A673 (cell line): ENCODE measurements at places on chromosomes 16 and 17. TPM values are rescaled to one million over a fixed set of nuclear protein-coding genes. Genes with fewer than 3 reads are reported as not detected.
A peak's percentile ranks its signal among the peaks of the same experiment; 100 is the strongest.

DNA sequence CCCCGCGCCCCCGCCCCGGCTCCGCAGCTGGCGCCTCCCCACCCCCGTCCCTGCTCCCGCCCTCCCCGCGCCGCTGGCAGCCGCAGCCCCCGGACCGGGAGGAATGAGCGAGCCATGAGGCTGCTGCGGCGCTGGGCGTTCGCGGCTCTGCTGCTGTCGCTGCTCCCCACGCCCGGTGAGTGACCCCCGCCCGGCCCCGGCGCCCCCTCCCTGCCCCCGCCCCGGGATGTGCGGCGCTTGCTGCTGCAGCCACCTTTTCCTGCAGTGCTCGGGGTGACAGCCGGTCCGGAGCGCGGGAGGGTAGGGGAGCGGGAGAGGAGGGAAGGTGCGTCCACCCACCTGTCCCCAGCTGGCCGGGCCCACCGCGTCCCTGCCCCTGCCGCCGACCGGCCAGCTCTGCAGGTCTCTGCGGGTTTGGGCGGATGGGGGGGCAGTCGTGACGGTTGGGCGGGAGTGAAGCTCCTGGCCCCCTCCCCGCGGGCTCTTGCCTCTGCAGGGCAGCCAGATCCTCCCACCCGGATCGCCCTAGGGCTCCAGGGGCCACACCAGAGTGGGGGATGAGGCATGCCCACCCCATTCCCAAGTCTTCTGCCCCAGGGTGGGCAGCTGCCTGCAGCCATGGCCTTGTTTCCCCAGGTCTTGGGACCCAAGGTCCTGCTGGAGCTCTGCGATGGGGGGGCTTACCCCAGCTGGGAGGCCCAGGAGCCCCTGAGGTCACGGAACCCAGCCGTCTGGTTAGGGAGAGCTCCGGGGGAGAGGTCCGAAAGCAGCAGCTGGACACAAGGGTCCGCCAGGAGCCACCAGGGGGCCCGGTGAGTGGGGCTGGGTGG, 513 bp downstream of the ADAM11 start:
- H3K27ac ChIP-seq = no peak overlapping the region
- DNase-seq = no peak
- H3K27me3 ChIP-seq = no peaks in the 10 kb centered on the region
- H3K4me3 ChIP-seq = peak overlapping the region; percentile 34
- no peaks in the 10 kb centered on the region for H3K4me1 ChIP-seq

GRCh38 chr16:30533146-30533522, 1.5 kb downstream of the ZNF747 start:
- no peak overlapping the region for H3K27ac ChIP-seq
- peaks cover 18% of the 10 kb centered on the region for H3K36me3 ChIP-seq
- DNase-seq = no peak
- peaks cover 9% of the 10 kb centered on the region for H3K4me1 ChIP-seq
- H3K4me3 ChIP-seq = peak overlapping the region; percentile 70
- no peaks in the 10 kb centered on the region for H3K27me3 ChIP-seq

GRCh38 chr16:11909653-11910545, 5.9 kb downstream of the GSPT1 start:
- H3K4me3 ChIP-seq = no peak overlapping the region
- DNase-seq = no peak
- H3K36me3 ChIP-seq = peaks cover 5% of the 10 kb centered on the region
- H3K27me3 ChIP-seq = no peaks in the 10 kb centered on the region
- peak overlapping the region; percentile 49 for H3K27ac ChIP-seq

DNA sequence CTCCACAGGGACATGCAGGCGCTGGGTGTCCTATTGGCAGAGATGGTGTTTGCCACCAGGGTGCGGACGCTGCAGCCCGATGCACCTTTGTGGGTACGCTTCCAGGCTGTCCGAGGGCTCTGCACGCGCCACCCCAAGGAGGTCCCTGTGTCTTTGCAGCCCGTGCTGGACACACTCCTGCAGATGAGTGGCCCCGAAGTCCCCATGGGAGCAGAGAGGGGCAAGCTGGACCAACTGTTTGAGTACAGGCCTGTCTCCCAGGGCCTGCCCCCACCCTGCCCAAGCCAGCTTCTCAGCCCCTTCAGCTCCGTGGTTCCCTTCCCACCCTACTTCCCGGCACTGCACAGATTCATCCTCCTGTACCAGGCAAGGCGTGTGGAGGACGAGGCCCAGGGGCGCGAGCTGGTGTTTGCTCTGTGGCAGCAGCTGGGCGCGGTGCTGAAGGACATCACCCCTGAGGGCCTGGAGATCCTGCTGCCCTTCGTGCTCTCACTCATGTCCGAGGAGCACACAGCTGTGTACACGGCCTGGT, 2.8 kb downstream of the WDR81 start:
- H3K4me1 ChIP-seq = peaks cover 3% of the 10 kb centered on the region
- H3K4me3 ChIP-seq = no peak overlapping the region
- no peak overlapping the region for H3K27ac ChIP-seq

The METRN gene
- total RNA-seq = 0.86 and 1.8 TPM in 2 replicates

GRCh38 chr16:7268182-7268581, 64.5 kb upstream of the RBFOX1 start:
- H3K27ac ChIP-seq = no peak overlapping the region
- no peaks in the 10 kb centered on the region for H3K36me3 ChIP-seq
- no peaks in the 10 kb centered on the region for H3K4me1 ChIP-seq
- H3K27me3 ChIP-seq = no peaks in the 10 kb centered on the region
- no peak overlapping the region for H3K4me3 ChIP-seq
- DNase-seq = peak; percentile 56

- H3K27me3 ChIP-seq = no peaks in the 10 kb centered on the region
- H3K4me3 ChIP-seq = peak within 1 kb of the TSS; percentile 93
- H3K4me1 ChIP-seq = peaks cover 45% of the 10 kb centered on the region
- peak; percentile 89 for DNase-seq
Observed at GRCh38 chr16:75251280-75252048, at the start of gene BCAR1. TSS of gene BCAR1 (minus strand) at chr16:75251624. CDS start at chr16:75251482, 142 bp downstream.

- no peaks in the 10 kb centered on the region for H3K36me3 ChIP-seq
- H3K27me3 ChIP-seq = peaks cover 67% of the 10 kb centered on the region
- no peak overlapping the region for H3K4me3 ChIP-seq
- no peak for DNase-seq
Observed at GRCh38 chr17:15262291-15263205, 2.6 kb downstream of the PMP22 start.

The RSKR gene
- total RNA-seq = 34.6 and 36.8 TPM in 2 replicates

- H3K4me1 ChIP-seq = peaks cover 73% of the 10 kb centered on the region
- H3K27me3 ChIP-seq = peaks cover 42% of the 10 kb centered on the region
- H3K4me3 ChIP-seq = peak overlapping the region; percentile 59
- no peak overlapping the region for H3K27ac ChIP-seq
- peak; percentile 61 for DNase-seq
Observed at GRCh38 chr17:79840269-79840988, 1.2 kb upstream of the CBX4 start.

The MYH8 gene
- 0.11 TPM in 1 of 2 replicates, not detected in the other for total RNA-seq

The WSCD1 gene
- 0.28 and 0.48 TPM in 2 replicates for total RNA-seq

- no peaks in the 10 kb centered on the region for H3K27me3 ChIP-seq
- DNase-seq = no peak
- no peak overlapping the region for H3K4me3 ChIP-seq
Observed at GRCh38 chr17:27989046-27989445, 53.4 kb upstream of the NLK start.

The NMRAL1 gene
- 85.8 and 98.8 TPM in 2 replicates for total RNA-seq

DNA sequence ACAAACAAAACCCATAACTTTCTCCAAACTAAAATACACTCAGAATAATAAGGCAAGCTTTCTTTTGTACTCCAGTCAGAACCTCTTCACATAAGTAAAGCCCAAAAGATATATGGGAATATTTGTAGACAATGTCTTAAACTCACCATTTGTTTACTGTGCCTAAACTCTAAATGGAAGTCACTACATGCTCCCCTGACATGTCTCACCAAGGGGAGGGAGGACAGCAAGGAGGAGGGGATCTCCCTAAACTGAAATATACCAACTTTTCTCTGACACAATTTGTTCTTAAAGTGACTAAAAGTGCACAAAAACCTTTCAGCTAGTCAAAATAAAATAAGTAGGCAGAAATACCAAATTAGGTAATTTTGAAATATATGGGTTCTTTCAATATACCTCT, 38.5 kb downstream of the GRB7 start:
- no peaks in the 10 kb centered on the region for H3K36me3 ChIP-seq
- no peak for DNase-seq
- no peak overlapping the region for H3K4me3 ChIP-seq
- H3K27me3 ChIP-seq = no peaks in the 10 kb centered on the region
- no peaks in the 10 kb centered on the region for H3K4me1 ChIP-seq

DNA sequence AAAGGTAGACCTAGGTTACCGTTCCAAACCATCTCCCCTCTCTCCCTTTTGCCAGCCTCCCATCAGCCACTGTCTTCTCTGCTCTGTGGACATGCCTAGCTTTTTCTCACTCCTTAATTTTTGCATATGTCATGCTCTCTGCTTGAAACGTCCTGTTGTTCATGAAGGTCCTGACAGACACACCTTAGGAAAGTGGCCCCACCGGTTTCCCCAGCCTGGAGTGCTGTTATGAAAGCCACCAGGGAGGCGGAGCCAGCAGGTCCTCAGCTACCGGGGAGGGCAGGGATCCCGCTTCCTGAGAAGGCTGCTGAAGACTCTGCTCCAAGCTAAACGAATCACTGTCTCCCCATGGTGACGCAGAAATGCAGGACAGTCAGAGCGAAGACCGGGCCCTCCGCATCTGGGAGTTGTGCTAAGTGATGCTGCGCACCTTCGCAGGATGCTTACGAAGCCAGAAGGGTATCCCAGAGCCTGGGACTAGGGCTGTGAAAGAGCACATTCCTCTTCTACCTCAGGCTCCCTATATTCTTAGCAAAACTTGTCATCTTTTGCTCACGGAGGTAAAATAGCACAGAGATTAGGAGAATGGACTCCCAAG, 2.3 kb upstream of the SLC16A11 start:
- no peaks in the 10 kb centered on the region for H3K36me3 ChIP-seq
- peak overlapping the region; percentile 9 for H3K4me3 ChIP-seq
- no peak for DNase-seq
- peaks cover 20% of the 10 kb centered on the region for H3K4me1 ChIP-seq
- no peaks in the 10 kb centered on the region for H3K27me3 ChIP-seq

The DUS1L gene
- total RNA-seq = 139 and 143 TPM in 2 replicates

DNA sequence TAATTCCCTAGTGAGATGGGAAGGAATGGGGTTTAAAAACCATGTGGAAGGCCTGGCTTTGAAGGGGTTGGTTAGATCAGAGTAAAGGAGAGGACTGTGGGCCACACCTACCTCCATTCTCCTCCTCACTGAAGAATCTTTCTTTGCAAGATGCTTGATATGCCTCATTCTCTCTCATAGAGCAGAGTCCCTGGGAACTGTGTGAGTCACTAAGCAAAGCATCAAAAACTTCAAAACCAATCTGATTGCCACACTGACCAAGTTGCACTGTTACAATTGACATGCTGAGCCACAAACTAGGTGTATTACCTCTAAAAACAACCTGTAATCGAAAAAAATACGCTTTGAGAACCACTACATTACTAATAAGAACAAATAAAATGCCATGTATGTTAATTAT, 2.0 kb downstream of the TUBD1 start:
- DNase-seq = no peak
- H3K4me1 ChIP-seq = peaks cover 4% of the 10 kb centered on the region
- no peak overlapping the region for H3K4me3 ChIP-seq
- H3K27me3 ChIP-seq = no peaks in the 10 kb centered on the region
- no peak overlapping the region for H3K27ac ChIP-seq
- H3K36me3 ChIP-seq = peaks cover 3% of the 10 kb centered on the region

- no peak for DNase-seq
- peak overlapping the region; percentile 19 for H3K27ac ChIP-seq
- H3K4me3 ChIP-seq = no peak overlapping the region
Observed at GRCh38 chr17:79954281-79955166, 81.1 kb downstream of the TBC1D16 start.

- H3K36me3 ChIP-seq = no peaks in the 10 kb centered on the region
- H3K4me3 ChIP-seq = no peak overlapping the region
- peak; percentile 17 for DNase-seq
- no peak overlapping the region for H3K27ac ChIP-seq
Observed at GRCh38 chr17:71855010-71855409, 265.8 kb upstream of the SOX9 start.

DNA sequence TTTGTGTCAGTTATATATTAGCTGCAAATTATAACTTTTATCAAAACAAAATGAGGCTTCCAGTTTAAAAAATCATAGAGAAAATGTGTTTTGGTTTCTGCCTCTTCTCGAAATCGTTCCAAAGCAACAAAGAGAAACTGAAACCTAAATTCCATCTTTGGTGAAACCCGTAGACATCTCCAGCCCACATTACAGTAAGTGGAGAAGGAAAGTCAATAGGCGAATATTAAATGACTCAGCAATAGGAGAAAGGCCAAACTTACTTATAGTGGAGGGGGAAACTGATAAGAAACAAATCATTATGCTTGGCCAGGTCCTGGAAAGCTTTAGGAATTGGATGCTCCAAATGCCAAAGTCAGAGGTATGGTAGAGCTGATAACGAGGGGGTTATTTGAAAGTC, 103.0 kb upstream of the SHISA6 start:
- H3K36me3 ChIP-seq = no peaks in the 10 kb centered on the region
- H3K27me3 ChIP-seq = no peaks in the 10 kb centered on the region
- no peak overlapping the region for H3K4me3 ChIP-seq
- no peak for DNase-seq
- peaks cover 9% of the 10 kb centered on the region for H3K4me1 ChIP-seq
- H3K27ac ChIP-seq = no peak overlapping the region
